ENCODE measurements at places on chromosomes 13 and 19.
A peak's percentile ranks its signal among the peaks of the same experiment; 100 is the strongest.

GRCh38 chr19:10748927-10749434 lies 31.1 kb downstream of the DNM2 start:
- no peak for DNase-seq

DNA sequence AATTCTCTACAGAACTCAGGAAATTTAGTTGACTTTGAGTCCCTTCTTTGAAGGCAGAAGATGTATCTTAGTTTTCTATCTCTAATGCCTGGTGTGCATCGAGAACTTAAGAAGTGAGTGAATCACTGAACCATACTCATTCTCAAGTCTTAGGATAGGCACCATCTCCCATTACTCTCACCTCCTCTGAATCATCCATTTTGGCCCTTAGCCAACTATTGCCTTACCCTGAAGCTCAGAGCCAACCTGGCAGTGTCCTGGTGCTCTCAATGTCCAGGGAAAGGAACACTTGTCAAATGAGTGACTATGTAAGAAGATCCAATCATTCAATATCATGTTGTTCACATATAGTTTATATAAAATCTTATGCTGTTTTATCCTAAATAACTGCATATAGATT lies 146.6 kb downstream of the RGCC start:
- DNase-seq = no peak

DNA sequence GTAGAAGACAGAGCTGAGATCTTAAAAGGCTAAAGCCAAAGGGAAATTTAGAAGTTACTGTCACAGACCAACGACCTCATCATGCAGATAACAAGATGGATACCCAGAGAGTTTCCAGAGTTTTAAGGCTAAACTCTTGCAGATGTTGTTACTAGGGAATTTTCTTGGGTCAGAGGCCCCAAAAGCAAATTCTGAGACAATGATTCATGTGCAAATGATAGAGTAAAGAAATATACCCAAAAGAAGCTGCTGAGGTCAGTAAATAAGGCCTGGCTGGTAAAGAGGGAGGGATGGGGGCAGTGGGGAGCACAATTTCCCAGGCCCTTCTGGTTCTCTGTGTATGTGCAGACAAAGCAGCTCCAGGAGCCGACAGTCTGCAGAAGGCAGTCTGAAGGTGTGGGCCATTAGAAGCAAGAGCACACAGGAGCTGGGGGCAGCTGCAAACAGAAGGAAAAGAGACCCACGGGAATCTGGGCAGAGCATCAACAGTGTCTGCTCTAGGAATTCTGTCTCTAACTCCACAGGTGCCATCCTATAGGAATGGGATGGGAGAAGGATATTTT lies 330.8 kb downstream of the TBC1D4 start:
- DNase-seq = no peak

DNA sequence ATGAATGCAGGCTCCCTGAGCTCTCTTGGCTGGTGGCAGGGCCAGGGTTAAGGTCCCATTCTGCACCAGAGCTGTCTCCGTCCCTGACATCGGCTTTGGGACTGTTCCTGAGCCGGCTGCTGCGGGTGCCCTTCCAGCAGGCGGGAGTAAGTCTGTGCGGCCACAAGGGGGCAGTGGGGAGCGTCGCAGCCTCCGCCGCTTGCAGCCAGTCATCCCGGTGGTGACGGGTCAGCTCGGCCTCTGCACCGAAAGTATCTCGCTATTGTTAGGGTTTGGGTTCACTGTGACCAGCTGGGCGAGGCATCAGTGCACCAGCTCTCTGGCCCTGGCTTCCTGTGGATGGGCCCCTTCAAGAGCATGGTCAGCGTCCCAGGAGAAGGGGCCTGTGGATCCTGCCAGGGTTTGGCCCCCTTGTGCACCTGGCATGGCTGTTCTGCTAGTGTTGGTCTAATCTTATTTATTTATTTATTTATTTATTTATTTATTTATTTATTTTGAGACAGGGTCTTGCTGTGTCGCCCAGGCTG lies 15.1 kb downstream of the NDUFB7 start:
- DNase-seq = peak; percentile 78

- DNase-seq = no peak
Measured at GRCh38 chr13:40394304-40394985, 272.0 kb downstream of the FOXO1 start.

DNA sequence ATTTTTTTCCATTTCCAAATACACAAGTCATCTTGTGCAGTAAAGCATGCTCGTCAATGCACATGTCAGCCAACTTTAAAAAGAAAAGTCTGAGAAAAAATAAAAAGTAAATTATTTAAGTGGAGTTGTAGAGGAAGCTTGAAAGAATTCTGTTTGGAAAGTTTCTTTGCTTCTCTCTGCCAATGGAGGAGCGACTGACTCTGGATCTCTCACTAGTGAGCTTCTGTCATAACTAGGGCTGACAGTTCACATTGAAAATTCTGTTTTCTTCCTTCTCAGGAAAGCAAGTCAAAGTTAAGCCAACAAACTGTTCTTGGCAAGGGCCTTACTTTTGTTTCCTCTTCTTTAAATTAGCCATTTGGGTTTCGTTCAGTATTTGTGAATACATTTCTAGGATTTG lies 298.2 kb downstream of the POU4F1 start:
- DNase-seq = no peak

DNA sequence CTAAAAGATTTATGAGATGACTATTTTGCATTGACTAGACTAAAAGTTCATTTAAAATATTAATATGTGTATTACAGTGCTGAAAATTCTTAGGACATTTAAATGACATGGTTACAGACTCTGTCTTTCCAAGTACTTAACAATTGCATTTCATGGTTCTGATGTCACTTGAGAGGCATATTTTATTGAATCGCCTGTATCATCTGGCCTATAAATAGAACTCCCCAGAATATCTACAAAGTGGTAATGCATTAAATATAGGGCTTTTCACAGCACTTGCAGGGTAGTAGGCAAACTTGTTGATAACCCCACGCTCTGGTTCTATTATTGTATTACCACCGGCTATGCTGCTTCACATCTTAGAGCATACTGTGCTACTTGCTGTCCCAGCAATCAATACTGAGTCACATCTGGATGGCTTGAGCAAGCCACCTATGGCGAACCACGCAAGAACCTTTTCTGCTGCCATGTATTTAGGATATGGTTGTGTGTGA lies 400.6 kb downstream of the HS6ST3 start:
- DNase-seq = no peak

- no peak for DNase-seq
Measured at GRCh38 chr19:29449371-29449770, 76.4 kb upstream of the VSTM2B start.

DNA sequence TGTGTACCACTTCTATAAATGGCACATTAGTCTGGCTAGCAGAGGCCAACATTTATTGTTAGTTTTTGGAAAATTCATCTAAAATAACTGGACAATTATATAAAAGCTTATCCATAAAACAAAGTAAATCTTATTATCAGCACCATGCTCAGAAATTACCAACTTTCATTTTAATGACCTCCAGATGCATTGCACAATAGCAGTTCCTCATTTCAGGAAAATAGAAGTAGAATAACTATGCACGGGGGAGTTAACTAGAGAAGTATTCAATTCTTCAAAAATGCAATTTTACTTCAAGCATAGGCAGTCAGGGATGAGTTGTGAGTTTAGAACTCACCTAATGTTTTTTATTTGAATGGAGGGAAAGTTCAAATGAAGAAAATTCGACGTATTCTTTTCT lies 1023.5 kb downstream of the PCDH17 start:
- no peak for DNase-seq

GRCh38 chr13:70816853-70817252 lies 708.6 kb upstream of the KLHL1 start:
- no peak for DNase-seq

DNA sequence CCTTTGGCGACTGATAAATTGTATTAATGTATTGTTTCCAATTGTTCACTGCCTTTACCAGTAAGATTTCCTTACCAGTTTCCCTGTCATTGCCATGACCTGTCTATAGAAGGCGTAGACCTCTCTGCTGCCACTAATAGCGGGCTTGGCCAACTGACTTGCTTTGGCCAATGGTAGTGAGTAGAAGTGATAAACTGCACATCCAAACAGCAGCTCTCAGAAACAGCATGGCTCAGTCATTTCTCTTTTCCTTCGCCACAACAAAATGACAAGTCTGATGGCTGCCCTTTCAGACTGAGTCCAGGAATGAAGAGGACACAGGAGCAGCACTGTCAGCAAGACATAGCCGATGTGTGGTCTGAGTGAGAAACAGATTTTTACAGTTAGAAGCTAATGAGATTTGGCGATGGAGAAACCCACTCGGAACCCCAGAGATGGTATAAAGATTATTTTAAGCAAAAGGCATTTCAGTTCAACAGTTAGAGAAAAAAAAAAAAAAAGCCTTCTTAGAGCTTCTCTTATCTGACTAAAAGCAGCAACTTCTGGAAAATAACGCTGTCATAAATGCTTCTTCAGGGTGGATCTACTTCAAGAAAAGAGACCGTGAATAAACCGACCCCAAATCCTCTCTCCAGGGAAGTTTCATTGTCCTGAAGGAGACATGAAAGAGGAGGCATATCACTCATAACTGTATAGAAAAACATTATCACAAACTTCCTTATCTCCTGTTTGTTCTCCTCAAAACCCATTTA lies 42.0 kb upstream of the TM9SF2 start:
- no peak for DNase-seq

DNA sequence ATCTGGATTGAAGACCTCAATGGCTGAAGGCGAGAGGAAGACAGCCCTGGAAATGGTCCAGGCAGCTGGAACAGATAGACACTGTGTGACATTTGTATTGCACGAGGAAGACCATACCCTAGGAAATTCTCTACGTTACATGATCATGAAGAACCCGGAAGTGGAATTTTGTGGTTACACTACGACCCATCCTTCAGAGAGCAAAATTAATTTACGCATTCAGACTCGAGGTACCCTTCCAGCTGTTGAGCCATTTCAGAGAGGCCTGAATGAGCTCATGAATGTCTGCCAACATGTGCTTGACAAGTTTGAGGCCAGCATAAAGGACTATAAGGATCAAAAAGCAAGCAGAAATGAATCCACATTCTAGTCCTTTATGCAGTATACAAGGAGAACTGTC lies 1.2 kb downstream of the POLR1D start:
- DNase-seq = no peak

DNA sequence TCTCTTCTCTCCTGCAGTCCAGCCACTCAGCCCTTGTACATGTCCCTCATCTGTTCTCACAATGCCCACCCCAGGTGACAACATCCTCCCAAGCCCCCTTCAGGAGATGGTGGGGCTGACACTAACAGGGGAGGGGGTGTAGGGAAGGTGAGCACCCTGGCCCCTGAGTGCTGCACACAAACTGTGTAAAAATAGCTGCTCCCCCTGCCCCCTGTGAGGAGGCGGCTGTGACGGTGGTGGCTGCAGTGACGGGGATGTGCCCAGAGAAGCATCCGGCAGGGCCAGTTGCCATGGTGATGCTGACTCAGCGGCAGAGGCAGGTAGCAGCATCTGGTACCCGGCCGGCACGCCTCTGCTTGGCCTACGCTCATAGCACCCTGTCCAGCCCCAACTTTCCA lies 13.0 kb upstream of the JUND start:
- DNase-seq = peak; percentile 94

DNA sequence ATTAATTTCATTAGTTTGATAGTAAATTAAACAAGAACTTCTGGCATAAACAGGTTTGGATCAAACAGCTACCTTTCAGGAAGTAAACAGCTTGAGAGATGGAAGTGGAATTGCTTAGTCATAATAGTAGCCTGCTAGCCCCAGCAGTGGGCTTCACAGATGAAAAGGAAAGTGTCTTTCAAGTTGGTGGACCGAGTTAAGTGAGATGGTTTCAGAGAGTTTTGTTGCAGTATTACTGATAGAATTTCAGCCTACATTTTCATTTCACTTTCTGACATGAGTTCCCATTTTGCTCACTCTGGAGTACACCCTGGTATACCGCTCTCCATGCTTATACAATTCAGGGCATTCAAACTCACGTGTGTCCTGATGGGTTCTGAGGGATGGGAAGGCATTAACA lies 2.0 kb upstream of the PTOV1 start:
- no peak for DNase-seq

GRCh38 chr19:28687296-28687695 lies 525.7 kb downstream of the UQCRFS1 start:
- DNase-seq = no peak

- no peak for DNase-seq
Measured at GRCh38 chr13:47832458-47832972, 168.6 kb downstream of the SUCLA2 start.

DNA sequence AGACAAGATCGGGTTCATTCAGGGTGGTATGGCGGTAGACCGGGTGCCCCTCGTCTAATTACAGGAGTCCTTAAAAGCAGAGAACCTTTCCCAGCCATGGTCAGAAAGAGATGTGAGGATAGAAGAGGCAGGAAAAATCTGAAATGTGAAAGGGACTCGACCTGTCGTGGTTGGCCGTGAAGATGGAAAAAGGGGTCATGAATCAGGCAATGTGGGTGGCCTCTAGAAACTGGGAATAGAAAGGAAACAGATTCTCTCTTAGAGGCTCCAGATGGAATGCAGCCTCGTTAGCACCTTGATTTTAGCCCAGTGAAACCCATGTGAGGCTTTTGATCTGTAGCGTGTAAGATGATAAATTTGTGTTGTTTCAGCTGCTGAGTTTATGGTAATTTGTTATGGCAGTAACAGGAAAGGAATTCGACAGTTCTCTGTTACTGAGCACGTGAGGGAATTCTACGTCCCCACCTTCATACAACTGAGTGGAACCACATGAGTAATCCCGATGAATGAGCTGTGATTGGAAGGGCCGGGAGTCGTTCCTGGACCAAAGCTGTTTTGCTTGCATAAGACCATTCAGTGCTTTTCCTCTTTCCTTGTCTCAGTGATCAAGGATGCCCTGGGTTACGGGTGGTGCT lies 11.0 kb upstream of the CA11 start:
- DNase-seq = no peak

DNA sequence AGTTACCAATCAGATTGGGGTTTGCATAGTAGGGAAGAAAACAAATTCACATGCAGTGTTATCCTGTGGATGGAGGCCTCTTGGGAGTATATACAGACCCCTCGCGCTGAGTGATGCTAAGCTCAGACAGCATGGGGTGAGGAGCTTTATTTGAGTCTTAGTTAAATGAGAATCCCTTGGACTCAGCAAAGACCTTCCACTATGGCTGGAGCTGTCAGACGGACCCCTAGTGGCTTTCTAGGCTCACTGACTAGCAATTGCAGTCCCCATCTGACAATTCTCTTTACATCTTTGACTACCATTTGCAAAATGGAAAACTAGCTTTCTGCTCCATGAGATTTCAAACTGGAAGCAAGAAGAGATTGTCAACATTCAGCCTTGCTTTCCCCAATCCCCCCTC lies 90.4 kb downstream of the STOML3 start:
- DNase-seq = no peak

DNA sequence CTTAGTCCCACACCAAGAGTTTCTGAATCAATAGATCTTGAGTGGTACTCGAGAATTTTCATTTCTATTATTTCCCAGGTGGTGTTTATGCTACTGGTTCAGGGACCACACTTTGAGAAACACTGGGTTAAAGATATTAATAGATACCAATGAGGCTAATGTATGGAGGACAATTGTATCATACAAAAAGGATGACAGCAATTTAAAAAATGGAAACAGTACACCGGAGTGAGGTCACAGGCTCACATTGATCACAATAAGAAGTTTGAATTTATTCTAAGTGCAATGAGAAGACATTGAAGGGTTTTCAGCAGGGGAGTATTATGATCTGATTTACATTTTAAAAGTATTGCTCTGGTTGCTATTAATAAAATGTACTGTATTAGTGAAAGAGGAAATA lies 488.3 kb downstream of the PCDH17 start:
- no peak for DNase-seq

GRCh38 chr13:96925916-96926628 lies 68.2 kb downstream of the OXGR1 start:
- DNase-seq = no peak
